ENCODE measurements at places on chromosomes 7 and 10.

GRCh38 chr10:42690449-42691360 is 52.3 kb upstream of the ZNF33B start:
- DNase-seq = no peak

GRCh38 chr7:134312717-134313116 is 4.0 kb downstream of the SLC35B4 start:
- no peak for DNase-seq

GRCh38 chr7:50667338-50667737 is 102.1 kb upstream of the DDC start:
- peak; percentile 12 for DNase-seq

- DNase-seq = peak; percentile 56
These were observed 23.0 kb downstream of the BMPR1A start for GRCh38 chr10:86779220-86780017.

- DNase-seq = peak; percentile 63
These were observed 26.1 kb downstream of the KLRG2 start for GRCh38 chr7:139457153-139457946.

- DNase-seq = no peak
These were observed 72.6 kb downstream of the ST7 start for GRCh38 chr7:117025891-117026290.

DNA sequence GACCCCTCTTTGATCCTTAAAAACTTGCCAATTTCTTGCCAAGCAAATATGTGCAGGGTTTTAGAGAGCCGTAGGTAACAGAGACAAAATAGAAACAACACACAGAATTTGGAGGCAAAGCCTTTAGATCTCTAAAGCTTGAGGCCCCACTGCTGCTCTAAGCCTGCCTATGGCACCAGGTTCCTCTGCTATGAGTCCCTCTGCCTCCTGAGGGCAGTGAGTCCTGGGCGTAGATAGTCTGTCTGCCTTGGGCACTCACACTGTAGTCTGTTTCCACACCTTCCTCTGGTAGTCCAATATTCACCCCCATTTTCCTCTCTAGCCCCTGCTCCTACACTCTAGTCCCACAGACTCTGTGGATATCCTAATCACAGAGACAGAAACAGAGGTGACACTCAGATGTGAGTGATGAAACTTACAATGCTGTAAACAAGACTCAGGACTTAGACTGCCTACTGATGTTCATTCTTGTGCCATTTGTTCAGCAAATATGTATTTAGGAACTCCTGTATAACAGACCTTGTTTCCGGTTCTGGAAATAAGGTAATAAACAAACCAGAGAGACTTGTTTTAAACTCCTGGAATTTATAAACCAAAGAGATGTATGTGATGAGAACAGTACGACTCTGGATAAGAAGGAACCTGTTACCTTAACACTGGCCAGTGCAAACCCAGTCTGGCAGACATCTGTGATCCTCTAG is 153.3 kb upstream of the PRSS1 start:
- no peak for DNase-seq

- DNase-seq = no peak
These were observed 471 bp downstream of the MGMT start for GRCh38 chr10:129467359-129468064.

GRCh38 chr10:44198096-44198779 is 186.7 kb downstream of the CXCL12 start:
- peak; percentile 26 for DNase-seq
